ENCODE measurements at places on chromosomes 7 and 10. TPM values are rescaled to one million over a fixed set of nuclear protein-coding genes. Genes with fewer than 3 reads are reported as not detected.

The POLD2 gene
- polyA plus RNA-seq: 101 TPM

The VAX1 gene
- not detected for polyA plus RNA-seq

The TLX1 gene
- polyA plus RNA-seq: not detected

The ZFAND2A gene
- polyA plus RNA-seq: 54.1 TPM

The PIP gene
- not detected for polyA plus RNA-seq

The GLI3 gene
- polyA plus RNA-seq: 1.1 TPM

The C7orf57 gene
- polyA plus RNA-seq: not detected

The SNX13 gene
- 9.0 TPM for polyA plus RNA-seq

The GBX1 gene
- not detected for polyA plus RNA-seq

The FAM149B1 gene
- polyA plus RNA-seq: 23.2 TPM

The SLC26A3 gene
- polyA plus RNA-seq: 0.48 TPM

The DYDC1 gene
- polyA plus RNA-seq: not detected

The LDB3 gene
- polyA plus RNA-seq: 1.9 TPM

The NAMPT gene
- polyA plus RNA-seq: 43.3 TPM

The ASB10 gene
- polyA plus RNA-seq: not detected

The CCDC7 gene
- polyA plus RNA-seq: 1.8 TPM

The GRM8 gene
- 0.10 TPM for polyA plus RNA-seq

The ACSM6 gene
- not detected for polyA plus RNA-seq

The CALHM1 gene
- not detected for polyA plus RNA-seq

The PTF1A gene
- not detected for polyA plus RNA-seq

The BTBD16 gene
- not detected for polyA plus RNA-seq

The LRMDA gene
- polyA plus RNA-seq: 79.7 TPM

The SPDYE1 gene
- not detected for polyA plus RNA-seq

The MTURN gene
- 6.6 TPM for polyA plus RNA-seq

The EXOC6 gene
- polyA plus RNA-seq: 25.6 TPM

The ADRB1 gene
- 0.24 TPM for polyA plus RNA-seq

The USP54 gene
- 7.8 TPM for polyA plus RNA-seq

The FAM25C gene
- polyA plus RNA-seq: not detected

The CALN1 gene
- polyA plus RNA-seq: 4.3 TPM

The CCDC146 gene
- polyA plus RNA-seq: 2.4 TPM

The CCL26 gene
- polyA plus RNA-seq: 9.5 TPM

The EN2 gene
- polyA plus RNA-seq: 0.07 TPM

The UFSP1 gene
- polyA plus RNA-seq: 6.5 TPM

The EIF3A gene
- 26.0 TPM for polyA plus RNA-seq

The CRTAC1 gene
- polyA plus RNA-seq: 0.72 TPM

The OPN4 gene
- not detected for polyA plus RNA-seq

The GDF10 gene
- 0.64 TPM for polyA plus RNA-seq

Measured in adrenal gland (tissue), 19 donors.